Stimulated activated CD8-positive, alpha-beta memory T cell treated with anti-CD3 and anti-CD28 coated beads, Interleukin-15, amount 100 ng/mL, for 1 hour (primary cell): ENCODE measurements at places on chromosomes 11 and 22.

DNA sequence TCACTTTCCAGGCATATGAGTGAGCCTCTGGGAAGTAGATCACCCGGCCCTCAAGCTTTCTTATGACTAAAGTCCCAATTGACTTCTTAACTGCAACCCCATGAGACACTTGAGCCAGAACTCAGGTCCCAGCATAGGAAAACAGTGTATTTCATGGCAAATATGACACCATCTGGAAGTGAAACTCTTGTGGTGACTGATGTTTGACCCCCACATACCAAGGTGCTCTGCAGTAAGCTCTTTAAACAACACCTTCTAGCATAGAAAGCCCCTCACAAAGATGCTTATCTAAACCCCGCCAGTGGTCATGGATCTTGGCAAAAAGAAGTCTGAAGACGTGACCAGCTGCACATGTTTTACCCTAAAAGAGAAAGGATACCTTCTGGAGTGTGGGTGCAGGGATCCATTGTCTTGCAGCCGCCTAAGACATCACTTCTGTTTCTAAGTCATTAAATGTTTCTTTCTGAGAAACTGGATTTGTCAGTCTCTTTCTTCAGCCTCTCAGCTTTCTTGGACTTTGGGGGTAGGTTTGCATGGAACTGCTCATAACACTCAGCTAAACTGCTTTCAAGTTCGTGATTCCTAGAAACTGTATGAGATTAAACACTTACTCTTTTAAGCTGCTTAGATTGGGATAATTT lies 7.4 kb upstream of the PELI3 start:
- no peak for DNase-seq

DNA sequence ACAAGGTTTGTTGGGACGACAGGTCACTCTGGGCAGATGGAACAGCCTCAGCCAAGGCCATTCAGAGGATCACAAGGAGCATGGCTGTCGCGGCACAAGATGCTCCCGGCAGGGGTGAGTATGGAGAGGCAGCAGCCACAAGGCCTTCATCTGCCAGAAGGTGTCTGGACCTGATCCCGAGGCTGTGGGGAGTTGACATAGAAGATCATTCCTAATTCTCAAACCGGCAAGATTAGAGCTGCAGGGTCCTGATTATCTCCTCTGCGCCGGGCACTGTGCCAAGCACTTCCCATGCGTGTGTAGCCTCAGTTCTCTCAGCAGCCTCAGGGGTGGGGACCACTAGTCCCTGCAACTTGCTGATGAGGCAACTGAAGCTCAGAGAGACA lies 32.3 kb upstream of the RFPL3 start:
- DNase-seq = no peak

DNA sequence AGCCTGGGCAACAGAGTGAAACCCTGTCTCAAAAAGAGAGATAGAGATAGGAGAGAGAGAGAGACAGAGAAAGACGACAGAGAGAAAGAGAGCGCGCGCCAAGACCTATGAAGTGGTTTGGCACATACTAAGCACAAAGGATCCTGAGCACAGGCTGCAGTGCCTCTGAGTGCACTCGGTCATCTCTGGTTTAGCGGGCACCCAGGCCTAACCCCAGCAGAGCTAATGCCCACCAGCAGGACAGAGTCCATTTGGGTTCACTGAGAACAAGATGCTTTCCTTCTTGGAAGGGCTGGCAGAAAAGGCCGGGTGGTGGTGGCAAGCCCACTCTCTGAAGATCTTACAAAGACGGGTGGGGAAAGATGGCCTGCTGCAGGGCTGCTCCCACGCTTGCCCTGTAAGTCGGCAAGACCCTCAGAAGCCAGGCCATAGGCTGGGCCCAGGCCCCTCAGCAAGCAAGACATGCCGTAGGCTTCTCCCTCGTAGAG lies 3.3 kb downstream of the SCARF2 start:
- DNase-seq = no peak

DNA sequence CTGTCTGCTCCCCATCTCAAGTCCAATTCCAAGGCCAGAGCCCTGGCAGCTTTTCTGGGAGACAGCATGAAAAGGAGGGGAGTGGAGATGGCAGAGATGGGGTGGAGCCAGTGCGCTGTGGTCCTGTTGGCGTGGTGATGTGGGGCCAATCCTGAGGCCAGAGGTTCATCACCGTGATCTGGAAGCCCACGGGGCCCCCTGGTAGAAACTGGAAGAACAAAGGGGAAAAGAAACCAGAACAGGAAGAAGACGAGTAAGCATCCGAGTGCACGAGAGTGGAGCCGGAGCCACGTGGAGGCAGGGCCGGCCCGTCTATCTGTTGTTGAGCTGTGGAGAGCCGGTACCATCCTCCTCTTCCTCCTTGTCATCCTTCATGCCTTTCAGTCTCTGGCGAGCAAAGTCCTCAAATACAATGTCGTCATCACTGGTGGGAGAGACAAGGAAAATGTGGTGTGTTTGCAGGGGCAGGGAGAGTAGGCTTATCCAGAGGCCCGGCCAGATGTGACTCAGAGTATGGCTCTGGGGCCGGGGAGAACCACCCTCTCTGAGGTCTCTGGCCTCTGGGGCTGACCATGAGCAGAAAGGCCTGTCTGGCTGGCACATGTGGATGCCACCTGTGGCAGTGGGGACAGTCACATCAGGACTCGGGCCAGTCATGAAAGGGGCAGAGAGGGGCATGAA lies 25.4 kb downstream of the TPBGL start:
- no peak for DNase-seq

DNA sequence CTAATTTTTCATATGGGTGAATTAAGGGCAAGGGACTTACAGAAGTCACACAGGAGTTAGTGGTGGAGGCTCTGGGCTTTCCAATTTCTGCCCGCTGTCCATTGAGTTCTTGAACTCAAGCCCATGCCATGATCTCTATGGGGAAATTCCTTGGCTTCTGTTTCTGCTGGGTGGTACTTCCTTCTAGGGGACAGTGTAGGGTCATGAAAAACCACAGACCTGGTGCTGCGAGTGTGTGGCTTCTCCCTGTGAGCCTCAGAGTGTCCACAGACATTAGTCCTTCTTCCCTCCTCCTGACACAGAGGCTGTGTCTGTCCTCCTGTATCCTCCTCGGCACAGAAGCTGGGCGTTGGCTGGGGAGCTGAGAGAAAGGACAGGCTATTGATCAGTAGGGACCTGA lies 6.3 kb upstream of the SEZ6L start:
- no peak for DNase-seq

DNA sequence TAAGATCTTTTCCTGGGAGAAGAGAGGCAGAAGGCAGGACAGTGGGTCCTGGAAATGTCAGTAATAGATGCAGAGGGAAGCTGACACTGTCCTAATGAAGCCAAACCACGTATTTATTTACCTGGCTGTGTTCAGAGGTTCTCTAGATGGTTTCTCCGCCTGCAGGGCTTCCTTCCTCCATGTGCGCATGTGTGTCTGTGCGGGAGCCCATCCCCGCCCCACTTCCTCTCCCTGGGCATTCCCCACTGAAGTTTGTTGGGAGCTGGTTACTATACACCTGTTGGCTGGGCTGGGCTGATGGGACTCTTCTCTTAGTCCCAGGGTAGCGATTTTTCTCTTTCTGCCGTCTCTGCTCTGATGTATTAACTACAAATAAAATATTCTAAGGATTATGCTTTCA lies 204.9 kb upstream of the TBCEL start:
- no peak for DNase-seq
